ENCODE measurements at places on chromosomes 7 and 10.

DNA sequence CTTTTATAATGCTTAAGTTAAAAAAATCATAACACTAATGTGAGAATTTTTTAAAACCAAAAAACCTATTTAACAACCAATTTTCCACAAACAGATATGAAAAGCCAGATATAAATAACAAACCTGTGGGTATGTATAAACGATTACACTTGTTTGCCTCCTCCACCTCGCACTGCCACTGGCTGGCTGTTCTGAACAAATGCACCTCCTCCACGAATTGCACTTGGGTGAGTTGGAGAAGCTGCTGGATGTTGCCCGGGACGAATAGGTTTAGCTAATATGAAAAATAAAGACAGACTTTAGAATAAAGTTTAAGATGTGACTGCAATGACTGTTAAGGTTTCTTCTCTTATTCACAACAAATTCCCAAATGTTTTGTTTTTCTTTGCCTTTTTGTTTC, 40.8 kb downstream of the KIF5B start:
- no peak for DNase-seq

DNA sequence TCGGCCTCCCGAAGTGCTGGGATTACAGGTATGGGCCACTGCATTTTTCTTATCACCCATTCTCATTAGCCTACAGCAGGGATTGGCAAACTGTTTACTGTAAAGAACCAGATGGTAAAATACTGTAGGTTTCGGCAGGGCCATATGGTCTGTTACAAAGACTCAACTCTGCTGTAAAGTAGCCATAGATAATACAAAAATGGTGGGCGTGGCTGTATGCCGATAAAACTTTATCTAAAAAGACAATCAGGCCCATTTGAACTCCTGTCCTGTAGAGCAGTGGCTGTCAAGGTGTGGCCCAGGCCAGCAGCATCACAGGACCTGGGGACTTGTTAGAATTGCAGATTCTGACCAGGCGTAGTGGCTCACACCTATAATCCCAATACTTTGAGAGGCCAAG, 134.3 kb downstream of the CUX1 start:
- no peak for DNase-seq

DNA sequence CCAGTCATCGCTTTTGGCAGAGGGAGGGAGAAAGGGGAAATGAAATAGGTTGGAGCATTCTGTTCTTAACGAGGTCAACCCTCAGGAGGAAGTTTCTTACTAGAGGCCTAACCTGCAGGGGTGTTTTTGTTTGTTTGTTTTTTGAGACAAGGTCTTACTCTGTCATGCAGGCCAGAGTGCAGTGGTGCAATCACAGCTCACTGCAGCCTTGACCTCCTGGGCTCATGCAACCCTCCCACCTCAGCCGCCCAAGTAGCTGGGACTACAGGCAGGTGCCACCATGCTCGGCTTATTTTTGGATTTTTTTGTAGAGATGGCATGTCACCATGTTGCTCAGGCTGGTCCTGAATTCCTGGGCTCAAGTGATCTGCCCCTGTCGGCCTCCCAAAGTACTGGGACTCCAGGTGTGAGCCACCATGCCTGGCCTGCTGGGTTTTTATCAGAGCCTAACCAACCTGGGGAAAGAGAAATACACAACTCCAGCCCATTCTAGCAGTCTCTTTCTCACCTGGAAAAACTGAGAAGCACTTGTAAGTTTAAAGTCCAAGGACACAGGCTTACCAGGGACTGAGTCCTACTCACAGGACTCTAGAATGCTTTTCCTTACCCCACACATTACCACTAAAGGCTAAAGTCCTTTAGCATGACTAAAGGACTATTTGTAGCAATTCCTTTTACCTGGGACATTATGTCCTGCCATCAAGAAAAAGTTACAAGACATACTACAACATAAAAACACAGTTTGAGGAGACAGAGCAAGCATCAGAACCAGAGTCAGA, 101.0 kb upstream of the EGFR start:
- no peak for DNase-seq

GRCh38 chr7:123747620-123748141, 1.1 kb downstream of the WASL start:
- DNase-seq = peak; percentile 35

GRCh38 chr7:16062269-16062668, 359.1 kb downstream of the CRPPA start:
- peak; percentile 40 for DNase-seq

DNA sequence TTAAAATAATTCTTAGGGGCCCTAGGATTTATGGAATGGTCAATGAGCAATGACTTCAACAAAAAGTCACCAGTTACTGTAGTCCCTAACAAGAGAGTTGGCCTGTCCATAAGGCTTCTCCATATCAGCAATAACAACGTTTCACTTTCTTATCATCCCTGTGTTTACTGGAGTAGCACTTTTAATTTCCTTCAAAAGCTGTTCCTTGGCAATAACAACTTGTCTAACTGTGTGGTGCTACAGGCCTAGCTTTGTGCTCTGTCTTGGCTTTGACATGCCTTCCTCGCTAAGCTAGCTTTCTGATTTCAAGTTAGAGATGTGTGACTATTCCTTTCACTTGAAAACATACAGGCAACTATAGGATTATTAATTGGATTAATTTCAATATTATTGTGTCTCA, 81.1 kb downstream of the JMJD1C start:
- no peak for DNase-seq

- no peak for DNase-seq
These were observed 21.2 kb upstream of the ZMIZ1 start for GRCh38 chr10:79047584-79047874.

GRCh38 chr7:99465421-99465768, 572 bp downstream of the ATP5MF start:
- DNase-seq = no peak

GRCh38 chr10:120539076-120539475, 82.0 kb downstream of the PLPP4 start:
- DNase-seq = no peak
